ENCODE measurements at places on chromosomes 3 and 15.

GRCh38 chr3:142501004-142501926, 53.4 kb upstream of the XRN1 start:
- DNase-seq = no peak

DNA sequence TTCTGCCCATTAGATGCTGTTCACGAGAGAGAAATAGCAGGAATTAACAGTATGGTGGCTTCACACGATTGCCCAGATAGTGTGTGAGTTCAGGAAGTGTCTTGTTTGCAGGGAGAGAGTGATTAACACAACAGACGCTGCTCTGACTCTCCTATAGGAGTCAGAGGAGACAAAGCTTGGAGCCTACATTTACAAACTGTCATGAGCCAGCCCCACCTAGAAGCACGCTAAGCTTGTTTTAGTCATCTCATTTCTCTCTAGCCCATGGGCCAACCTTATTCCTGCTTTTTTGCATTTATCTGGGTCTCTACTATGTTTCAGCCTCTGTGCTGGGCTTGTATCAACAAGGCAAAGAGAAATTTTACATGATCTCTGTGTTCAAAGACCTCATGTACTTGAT, 128.3 kb upstream of the BFSP2 start:
- DNase-seq = no peak

GRCh38 chr15:45259796-45260195, 7.8 kb downstream of the SLC28A2 start:
- DNase-seq = no peak

- DNase-seq = peak; percentile 37
These were observed at the start of gene MYRIP for GRCh38 chr3:39809181-39809994. Gene MYRIP, plus strand, starts transcription at chr3:39809609. Its CDS starts 91,208 bp downstream, at chr3:39900817.

- no peak for DNase-seq
These were observed 27.6 kb upstream of the SLC28A1 start for GRCh38 chr15:84856731-84857417.

DNA sequence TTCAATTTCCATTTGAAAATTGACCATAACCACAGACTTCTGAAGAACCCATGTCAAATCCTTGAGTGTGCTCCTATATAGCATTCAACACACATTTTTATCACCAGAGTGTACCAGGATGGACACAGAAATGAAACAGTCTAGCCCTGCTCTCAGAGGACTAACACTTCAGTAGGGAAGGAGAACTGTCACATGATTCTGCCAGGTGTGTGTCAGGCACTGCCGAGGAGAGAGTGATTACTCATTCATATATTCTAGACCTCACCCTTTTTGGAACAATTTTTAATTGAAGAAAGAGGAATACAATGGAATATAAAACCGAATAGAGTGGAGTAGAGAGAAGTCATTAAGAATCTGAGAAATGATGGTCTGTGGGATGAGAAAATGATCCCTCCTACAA, 125.8 kb downstream of the ERC2 start:
- DNase-seq = no peak
